NCI-H1694 (cell line): ENCODE measurements at places on chromosomes 6 and 20.

- DNase-seq: no peak
Measured at GRCh38 chr6:166351715-166352285, 9.5 kb upstream of the SFT2D1 start.

- DNase-seq: no peak
Measured at GRCh38 chr6:88459643-88460042, 293.5 kb upstream of the CNR1 start.

DNA sequence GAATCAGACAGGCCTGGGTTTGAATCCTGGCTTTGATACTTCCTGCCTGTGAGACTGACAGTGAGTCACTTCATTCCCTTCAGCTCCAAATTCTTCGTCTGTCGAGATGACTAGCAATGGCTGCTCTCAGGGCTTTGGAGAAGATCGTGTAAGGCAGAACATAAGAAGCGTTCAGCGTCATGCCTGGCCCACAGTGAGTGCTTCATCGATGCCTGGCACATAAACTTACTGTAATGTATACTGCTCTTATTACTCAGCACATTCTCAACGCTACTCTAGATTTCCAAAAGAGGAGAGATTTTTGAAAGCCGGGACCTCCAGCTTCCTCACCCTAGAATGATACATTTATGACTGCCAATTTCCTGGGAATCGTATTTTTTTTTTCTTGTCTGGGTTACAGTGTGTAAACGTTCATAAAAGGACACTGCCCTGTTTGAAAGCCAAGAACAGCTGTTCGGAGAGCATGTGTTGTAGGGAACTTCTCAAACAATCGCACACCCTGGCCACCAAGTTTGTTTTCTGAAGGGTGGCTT, 16.2 kb upstream of the BCAS1 start:
- DNase-seq: no peak

GRCh38 chr20:48624315-48625020, 203.3 kb downstream of the PREX1 start:
- DNase-seq: no peak

DNA sequence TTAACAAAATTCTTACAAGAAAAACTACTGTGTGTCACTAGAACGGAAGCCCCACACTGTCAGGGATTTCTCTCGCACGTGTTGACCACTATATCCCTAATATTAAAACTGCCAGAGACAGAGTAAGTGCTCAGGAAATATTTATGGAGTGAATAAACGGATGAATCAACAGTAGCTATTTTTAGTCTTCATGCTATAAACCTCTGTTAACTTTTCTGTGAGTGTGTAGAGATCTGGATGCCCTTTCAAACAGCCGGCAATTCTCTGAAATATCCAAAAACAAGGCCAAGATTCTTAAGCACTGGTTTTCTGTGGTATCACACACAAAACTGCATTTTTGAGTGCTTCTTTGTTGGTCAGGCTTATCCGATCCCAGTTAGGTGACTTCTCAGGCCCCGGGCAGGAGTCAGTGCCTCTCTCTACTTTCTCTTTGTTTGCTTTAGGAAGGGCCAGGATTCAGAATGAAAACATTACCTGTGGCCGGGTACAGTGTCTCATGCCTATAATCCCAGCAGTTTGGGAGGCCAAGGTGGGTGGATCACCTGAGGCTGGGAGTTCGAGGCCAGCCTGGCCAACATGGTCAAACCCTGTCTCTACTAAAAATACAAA, 15.7 kb downstream of the ATP9A start:
- DNase-seq: no peak

DNA sequence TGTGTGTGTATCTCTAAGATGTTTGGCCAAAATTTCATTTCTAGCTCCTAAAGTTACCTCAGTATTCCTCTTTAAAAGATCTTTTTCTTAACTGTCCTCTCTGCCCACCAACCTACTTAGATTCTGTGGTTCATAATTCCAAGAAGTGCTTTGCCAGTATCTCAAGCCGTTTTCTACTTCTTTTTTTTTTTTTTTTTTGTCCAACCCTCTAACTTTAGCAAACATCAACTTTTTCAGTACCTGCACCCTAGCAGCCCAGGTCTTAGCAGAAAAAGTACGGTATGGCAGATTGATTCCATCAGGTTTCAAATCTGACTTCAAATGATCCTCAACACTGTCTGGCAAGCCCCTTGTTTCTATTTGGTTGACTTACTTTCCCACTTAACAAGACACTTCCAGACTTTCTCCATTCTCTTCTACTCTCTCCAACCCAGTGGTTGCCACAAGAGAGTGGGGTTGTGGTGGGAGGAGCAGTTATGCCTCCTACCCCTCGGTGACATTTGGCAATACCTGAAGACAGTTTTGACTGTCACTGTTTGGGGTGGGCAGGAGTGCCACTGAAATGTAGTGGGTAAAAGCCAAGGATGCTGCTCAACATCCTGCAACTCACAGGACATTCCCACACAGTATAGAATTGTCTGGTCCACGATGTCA, 10.8 kb upstream of the MAN1A1 start:
- no peak for DNase-seq

DNA sequence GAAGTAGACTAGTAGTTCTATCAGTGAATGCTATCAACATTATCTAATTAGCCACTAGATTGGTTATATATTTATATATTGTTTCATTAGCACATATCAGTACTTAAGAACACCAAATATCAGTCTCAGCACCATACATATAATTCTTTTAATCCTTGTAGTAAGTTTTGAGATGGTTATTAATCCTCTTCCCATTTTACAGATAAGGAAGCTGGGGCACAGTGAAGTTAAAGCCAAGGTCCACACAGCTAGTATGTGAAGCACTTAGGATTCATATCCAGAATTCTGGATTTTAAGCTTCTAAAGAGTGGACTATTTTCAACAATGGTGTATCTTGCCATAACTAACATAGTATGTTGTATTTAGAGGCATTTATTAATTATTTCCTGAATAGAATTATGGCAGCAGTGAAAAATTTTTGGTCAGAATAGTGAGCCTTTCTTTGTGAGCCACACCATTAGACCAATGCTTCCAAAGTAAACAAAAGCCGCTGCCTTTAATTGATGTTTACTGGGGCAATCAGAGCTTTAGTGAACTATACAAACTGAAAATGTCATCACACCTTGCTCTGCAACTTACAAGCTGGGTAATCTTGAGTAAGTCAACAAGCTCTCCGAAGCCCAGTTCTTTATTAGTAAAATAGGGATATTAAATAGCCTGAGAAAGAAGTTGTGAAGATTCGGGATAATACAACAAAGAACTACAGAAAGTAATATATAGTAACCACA, 41.9 kb upstream of the HBS1L start:
- no peak for DNase-seq

DNA sequence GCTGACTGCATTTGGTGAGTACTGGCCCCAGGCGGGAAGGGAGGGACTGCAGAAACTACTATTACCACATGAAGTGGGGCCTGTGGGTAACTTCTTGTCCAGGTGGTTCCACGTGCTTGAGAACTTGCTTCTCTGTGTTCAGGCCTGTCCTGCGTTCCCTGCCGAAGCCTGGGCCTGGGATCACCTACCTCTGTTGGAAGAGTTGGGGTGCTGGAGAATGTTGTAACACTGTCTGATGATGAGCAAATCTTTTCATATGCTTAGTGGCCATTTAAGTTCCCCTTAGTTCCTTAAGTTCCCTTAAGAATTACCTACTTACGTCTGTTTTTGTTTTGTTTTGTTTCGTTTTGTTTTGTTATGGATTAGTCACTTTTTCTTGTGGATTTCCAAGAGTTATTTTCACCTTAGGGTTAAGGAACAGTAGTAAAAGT, 154.4 kb downstream of the DTNBP1 start:
- no peak for DNase-seq

DNA sequence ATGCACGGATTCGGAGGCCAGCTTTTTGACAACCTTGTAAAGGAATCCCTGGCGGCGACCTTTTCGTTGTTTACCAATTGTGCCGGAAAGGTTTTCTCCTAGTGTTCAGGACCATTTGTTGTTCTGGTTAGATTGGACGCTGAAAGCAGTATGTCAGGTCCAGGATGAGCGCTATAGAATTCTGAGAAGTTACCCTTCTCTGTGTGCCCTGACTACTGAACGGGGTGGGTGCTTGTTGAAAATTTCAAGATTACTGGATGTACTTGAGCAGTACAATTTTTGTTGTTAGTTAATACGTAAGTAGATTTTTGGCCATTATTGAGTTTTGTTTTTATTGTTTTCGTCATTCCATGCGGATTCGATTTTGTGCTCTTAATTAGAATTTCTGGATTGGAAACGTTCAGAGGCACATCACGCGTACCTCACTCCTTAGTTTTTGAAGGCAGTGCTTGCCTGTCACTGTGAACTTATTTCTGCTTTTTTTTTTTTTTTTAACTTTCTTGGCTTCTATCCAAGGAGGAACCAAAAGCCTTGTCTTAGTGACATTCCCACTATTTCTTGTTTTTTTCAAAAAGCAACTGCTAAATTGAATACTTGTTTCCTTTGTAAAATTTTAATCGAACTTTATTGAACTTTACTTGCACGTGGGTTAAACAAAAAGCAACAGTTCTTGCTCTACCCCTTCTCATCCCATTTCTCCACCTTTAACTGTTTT, 898 bp downstream of the XRN2 start:
- no peak for DNase-seq

DNA sequence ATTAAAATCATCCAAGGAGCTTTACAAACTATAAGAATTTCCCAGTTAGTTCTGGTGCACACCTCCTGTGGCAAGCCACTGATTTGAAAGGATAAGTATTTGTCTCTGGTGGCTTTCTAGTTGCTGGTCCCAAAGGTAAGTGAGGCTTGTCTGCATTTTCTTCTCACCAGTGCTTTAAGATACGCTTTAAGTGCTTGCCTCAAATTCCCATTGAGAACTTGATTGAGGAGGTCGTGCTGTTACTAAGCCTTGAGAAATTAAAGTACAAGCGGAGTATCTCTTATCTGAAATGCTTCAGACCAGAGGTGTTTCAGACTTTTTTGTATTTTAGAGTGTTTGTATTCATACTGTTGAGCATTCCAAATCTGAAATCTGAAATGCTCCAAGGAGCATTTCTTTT, 29.9 kb upstream of the MYO6 start:
- no peak for DNase-seq

DNA sequence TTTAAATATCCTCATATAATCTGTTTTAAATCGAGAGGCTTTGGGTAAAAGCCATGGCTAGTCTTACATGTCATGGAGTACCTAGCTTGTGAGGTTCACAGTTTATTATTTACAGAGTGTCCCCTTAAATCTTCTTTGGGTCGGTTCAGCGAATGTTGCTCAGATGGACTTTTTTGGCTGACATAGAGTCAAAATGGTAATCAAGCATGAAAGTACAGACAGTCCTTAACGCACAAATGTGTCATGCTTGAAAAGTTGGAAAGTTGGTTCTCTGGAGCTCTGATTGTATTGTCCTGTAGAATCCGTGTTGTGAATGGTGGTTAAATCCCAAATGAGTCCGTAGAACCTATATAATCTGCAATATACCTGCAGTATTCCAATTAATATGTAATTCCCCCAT, 22.0 kb downstream of the PTPN1 start:
- DNase-seq: no peak

DNA sequence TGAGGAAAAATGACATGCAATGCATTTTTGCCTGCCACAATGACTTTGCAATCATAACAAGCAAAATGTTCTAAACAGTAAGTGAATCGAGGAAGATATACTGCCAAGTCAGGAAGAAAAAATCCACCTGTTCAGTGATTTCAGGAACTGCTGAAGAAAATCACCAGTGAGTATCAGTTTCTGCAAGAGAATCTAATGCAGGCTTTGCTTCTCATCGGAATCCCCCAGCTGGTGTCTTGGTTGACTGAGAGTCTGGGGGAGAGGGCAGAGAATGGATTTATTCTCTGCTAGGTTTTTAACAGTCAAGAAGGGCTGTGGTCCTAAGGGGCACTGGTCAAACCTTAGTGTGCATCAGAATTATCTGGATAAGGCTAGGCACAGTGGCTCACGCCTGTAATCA, 363.4 kb downstream of the CDH26 start:
- DNase-seq: no peak

DNA sequence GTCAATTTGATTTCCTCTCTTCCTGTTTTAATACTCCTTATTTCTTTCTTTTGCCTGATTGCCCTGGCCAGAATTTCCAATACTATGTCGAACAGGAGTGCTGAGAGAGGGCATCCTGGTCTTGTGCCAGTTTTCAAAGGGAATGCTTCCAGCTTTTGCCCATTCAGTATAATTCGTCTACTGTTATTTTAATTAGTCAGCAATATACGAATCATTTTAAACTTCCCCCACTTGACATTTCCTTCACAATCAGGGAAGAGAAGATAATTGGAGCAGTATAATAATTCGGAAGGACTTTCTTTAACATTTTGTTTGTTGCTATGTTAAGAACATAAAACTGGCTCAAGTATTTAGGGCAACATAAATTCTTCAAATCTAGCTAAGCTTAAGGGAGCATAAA, 860.3 kb upstream of the SLC35B3 start:
- no peak for DNase-seq

DNA sequence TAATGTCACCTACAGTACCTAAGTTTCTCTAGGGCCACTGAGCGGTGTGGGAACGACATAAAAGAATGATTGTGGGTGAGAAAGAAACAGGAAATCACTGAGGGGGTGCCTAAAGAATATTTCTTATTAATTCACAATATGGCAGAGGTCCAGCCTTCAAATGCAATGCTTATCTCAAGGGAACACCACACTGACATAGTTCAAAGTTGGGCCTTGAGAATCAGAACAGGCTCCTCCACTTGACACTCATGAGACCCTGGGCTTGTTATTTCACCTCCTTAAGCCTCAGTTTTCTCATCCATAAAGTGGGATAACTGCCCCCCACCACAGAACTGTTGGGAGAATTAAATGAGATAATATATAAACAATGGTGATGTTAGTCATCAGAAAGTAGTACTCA, 40.4 kb upstream of the ARHGAP18 start:
- DNase-seq: no peak

GRCh38 chr6:135707426-135707825, 144.1 kb upstream of the PDE7B start:
- no peak for DNase-seq

- DNase-seq: no peak
Measured at GRCh38 chr6:112622036-112622435, 274.9 kb downstream of the RFPL4B start.

DNA sequence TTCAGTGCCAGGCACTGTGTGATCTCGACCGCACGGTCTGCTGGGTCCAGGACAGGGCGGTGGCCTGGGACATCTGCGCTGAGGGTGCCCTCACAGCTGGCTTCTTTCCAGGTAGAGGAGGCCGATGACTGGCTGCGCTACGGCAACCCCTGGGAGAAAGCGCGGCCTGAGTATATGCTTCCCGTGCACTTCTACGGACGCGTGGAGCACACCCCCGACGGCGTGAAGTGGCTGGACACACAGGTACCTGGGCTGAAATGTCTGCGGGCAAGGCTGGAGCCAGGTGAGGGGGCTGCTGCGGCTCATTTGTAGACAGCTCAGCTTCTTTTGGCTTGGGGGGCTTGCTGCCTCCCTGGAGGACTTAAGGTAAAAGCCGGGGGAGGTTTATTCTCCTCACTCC, 26.6 kb downstream of the PYGB start:
- DNase-seq: no peak

GRCh38 chr6:169955731-169956437, 204.5 kb downstream of the ERMARD start:
- no peak for DNase-seq

- DNase-seq: no peak
Measured at GRCh38 chr6:17289630-17290061, 8.5 kb downstream of the RBM24 start.
